ENCODE measurements at places on chromosomes 5 and 9.

DNA sequence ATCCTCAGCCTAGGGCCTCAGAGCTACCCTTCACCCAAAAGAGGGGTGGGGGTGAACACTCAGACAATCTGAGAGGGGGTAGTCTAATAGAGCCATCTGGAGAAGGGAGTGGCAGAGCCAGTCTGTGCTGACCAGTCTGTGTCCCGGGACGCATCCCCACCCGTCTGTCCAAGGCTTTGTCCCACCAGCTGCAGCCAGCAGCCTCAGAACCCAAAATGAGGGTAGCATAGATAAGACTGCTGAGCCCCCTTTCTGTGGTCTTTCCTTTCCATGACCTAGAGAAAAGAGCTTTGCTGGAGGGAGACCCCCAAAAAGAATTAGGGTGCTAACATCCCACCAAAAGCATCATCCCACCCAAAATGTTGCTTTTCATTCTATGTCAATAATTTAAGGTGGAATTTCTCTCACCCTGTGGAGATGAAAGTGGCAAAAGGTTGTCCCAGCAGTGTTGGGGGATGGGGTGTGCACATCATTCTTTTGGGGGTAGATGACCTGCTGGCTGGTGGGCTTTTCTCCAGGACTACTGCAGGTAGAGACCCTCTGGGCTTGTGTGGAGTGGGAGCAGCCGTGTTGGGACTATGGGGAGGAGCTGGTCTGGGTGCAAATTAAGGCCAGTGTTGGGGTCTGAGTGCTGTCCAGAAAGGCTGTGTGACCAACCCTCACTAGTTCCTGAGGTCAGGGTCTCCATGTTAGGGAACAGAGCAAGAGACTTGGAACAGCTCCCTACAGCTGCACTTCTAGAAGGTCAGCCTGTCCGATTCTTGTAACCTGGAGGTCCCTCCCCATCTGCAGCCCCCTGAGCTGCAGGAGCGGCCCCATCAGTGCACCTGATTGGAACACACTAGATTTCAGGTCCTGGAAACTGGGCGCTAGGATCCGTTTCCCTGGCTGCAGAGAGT is 19.9 kb downstream of the URM1 start:
- DNase-seq, result no peak

- DNase-seq, result no peak
Observed at GRCh38 chr5:79973511-79973910, 17.6 kb downstream of the MTX3 start.

DNA sequence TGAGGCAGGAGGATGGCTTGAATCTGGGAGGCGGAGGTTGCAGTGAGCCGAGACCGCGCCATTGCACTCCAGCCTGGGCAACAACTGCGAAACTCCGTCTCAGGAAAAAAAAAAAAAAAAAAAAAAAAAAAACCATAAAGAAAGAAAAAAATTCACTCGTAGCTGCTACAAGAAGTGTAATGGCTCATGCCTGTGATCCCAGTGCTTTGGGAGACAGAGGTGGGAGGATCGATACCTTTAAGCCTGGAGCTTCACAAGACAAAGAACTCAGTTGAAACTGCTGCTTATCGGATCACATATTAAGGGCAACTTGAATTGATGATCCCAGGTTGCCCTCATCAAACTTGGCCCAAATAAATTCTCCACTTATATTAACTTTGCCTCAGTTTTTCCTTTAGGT is 1.0 kb upstream of the ZCCHC7 start:
- no peak for DNase-seq

DNA sequence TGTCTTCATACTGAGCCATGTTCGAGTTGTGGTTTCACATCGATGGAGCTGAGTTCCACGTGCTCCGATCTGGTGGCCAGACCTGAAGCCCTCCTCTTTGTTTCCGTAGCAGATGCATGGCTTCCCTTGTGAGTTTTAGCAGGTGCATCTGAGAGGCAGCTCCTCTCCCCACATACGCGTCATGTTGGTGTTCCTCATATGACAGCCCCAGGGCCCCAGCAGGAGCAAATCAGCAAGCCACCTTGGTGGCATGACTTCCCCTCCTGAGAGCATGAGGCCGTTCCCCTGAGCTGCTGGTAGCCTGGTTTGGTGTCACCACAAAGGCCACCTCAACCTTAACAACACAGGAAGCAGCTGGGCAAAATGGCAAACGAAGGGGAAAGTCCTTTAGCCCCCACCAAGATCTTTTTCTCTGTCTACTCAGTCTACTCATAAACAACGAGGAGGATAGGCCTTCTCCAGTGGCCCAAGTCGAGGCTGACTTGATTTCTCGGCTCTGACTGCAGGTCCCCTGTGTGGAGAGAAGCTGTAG is 5.9 kb downstream of the CYFIP2 start:
- peak; percentile 22 for DNase-seq

GRCh38 chr5:1207555-1207954 is 6.2 kb downstream of the SLC6A19 start:
- no peak for DNase-seq

- DNase-seq, result no peak
Observed at GRCh38 chr5:6788439-6788838, 75.2 kb downstream of the TENT4A start.

GRCh38 chr5:392431-392988 is 50.5 kb upstream of the EXOC3 start:
- DNase-seq, result peak; percentile 87

- peak; percentile 62 for DNase-seq
Observed at GRCh38 chr5:113047733-113048652, 71.4 kb downstream of the DCP2 start.

GRCh38 chr5:170112876-170113521 is 7.3 kb downstream of the FOXI1 start:
- no peak for DNase-seq

DNA sequence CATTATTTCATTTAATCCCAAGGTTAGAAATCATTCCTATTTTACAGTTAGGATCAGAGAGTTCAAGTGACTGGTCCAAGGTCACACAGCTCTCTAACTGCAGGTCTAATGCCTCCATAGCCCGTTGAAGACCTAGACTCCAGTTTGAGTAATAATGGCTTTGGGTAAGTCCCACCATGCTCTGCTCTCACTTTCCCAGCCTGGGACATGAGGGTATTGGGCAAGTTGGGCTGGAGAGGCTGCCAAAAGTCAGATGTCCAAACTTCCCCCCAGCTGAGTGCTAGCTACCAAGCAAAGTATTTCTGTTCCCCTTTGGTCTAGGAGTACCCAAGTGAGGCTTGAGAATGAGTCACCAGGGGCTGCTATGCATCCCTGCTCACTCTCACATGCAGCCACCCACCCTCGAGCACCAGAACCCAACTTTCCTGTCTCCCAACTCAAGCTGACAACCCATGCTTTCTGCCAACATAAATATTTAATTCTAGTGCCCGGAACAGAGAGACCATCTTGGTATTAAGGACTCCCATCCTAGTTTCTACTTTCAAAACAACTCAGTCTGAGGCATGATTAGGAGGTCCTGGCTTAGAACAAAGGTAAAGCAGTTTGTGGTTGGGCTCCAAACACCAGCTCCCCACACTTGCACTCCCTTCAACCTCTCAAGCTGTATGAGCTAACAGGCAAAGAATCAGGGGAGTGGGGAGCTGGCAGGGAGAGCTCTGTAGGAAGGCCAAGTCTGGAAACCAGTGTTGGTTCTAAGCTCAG is 236.5 kb upstream of the TRIM32 start:
- DNase-seq, result peak; percentile 95

DNA sequence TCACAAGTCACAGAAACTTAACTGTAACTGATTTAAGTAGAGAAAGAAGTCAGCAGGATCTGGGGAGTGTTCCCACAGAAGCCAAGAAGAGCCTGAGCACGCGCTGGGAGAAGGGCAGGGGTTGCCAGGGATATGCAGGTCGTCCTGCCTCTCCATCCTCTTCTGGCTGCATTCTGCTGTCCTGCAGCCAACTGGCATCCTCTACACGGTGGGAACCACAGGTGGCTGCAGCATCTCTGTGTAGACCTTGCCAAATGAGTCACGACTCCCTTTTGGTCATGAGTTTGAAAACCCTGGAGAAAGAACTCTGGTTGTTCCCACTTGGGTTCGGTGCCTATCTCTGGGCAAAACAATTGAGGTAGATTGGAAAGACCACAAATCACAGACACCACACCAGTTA is 38.4 kb upstream of the PCA3 start:
- DNase-seq, result no peak

GRCh38 chr9:29212397-29213387 is 1639.4 kb upstream of the C9orf72 start:
- no peak for DNase-seq

DNA sequence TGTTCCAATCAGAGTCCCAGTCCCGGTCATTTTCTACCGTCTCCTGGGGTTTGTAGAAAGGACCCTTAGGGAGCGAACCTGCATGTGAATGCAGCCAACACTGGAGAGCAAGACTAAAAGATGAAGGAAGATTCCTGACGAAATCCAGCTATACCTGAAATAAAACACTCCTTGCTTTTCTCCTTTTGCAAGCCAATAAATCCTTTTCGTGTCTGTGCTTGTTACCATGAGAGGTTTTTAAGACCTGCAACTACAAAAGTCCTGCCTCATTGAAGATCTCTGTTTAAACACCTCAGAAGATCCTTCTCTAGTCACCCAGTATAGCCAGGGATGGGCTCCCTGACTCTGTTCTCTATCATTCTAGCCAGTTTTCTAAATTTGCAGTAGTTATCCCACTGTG is 10.0 kb upstream of the SLC34A1 start:
- DNase-seq, result no peak

- no peak for DNase-seq
Observed at GRCh38 chr9:105320568-105320967, 76.1 kb downstream of the SLC44A1 start.

- no peak for DNase-seq
Observed at GRCh38 chr5:89064736-89065135, 181.8 kb upstream of the MEF2C start.

- DNase-seq, result no peak
Observed at GRCh38 chr9:134626069-134626423, 15.6 kb upstream of the COL5A1 start.

DNA sequence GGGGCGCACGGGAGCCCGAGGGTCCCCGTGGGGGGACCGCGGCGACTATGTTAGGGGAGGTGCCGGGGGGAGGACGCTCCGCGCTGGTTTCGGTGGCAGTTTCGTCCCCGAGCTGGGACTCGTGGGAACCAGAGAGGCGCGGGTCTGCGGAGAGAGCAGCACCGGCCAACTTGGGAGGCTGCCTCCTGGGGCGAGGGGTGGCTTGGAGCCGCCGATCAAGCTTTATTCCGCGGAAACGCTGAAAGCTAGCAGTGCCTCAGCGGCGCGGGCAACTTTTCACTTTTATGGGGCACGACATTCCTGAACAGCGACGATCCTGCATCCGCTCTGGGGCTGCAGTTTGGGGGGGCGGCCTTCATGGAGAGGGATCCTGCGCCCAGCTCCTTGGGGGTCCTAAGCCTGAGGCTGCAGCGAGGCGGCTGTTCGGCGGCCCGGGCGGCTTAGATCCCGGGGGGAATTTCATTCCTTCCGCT is 369 bp downstream of the OCLN start:
- no peak for DNase-seq

- DNase-seq, result peak; percentile 80
Observed at GRCh38 chr5:68347536-68347935, 132.0 kb downstream of the PIK3R1 start.

- no peak for DNase-seq
Observed at GRCh38 chr5:134110382-134110781, 4.1 kb upstream of the TCF7 start.

DNA sequence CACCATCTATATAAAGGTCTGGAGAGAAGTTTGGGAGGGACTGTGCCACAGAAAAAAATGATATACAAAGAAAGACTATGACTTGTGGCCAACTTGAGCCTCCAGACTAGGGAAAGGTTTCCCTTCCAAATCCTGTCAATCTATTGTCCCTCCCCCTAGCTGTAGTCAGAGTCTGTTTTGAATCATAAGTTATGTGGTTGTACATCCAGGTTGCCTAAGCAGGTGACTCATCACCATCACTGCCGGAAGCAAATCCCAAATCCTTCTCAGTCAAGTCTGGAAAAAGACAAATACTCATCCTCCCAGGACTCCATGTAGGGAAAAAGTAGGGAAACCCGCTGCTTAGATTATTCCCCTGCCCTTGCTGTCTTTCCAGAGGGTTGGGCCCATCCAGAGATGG is 235.7 kb downstream of the CDK5RAP2 start:
- no peak for DNase-seq

DNA sequence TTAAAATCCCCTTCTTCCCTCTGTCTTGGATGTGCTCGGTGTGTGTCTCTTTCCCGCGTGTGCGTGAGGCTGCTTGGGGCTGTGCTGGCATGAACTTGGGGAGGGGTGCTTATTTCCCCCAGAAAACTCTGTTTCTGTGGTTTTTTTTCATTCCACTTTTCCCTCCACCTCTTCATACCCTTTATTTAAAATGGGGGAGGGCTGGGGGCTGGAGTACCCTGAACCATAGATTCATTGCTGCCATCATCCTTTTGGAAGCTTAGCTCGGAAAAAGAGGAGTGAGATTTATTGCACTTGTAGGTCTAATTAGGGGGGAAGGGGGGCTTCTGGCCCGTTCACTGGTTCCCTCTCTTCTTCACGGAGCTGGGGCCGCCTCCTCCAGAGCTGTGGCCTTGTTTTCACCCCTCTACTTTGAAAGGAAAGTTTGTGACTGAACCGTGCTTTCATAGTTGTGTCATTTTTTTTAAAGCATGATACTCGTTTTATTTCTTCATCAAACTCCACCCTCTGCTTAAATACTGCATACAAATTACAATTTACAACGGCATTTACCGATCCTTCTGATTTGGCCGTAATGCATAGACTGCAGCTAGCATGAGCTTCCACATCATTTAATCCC is 2.9 kb downstream of the NR2F1 start:
- DNase-seq, result no peak

DNA sequence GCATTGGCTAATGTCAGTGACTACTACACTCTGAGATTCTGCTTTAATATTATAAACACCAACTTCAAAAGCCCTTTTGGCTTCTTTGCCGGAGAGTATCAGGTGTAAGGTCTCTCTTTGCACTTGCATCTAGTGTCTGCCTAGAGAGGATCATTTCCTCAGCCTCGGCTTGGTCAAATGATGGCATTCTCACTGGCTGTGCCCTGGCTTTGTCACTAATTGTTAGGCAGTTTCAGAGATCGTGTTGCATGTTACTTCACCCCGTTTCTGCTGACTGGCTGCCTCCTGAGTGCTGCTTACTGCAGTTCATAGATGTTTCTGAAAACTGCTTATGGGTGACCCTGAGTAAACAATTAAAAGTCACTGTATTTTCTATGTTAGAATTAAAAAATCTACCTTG is 48.8 kb downstream of the SLC1A3 start:
- DNase-seq, result peak; percentile 76

GRCh38 chr9:138063785-138064184 is 186.2 kb downstream of the CACNA1B start:
- DNase-seq, result no peak

GRCh38 chr5:157484768-157485167 is 24.8 kb downstream of the NIPAL4 start:
- DNase-seq, result peak; percentile 84

DNA sequence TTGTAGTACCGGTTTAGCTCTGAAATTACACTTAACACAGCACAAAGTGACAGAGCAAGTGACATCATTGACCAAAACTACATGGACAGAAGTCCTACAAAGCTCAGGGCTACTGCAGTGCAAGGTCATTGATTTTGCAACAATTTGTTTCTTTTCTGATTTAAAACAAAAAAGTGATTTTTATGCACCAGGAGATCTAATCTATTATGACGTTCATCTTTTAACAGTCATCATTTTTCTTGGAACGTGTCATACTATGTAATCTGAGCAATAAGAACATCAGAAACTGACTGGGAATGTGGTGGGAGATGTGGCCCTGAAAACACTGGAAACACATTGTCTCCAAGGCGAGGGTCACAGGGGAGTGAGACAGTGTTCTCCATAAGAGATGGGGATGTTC is 17.4 kb upstream of the ZFAND5 start:
- no peak for DNase-seq
